Hippocampal formation (tissue), 2 donors: ENCODE measurements at places on chromosomes 13 and 19.

DNA sequence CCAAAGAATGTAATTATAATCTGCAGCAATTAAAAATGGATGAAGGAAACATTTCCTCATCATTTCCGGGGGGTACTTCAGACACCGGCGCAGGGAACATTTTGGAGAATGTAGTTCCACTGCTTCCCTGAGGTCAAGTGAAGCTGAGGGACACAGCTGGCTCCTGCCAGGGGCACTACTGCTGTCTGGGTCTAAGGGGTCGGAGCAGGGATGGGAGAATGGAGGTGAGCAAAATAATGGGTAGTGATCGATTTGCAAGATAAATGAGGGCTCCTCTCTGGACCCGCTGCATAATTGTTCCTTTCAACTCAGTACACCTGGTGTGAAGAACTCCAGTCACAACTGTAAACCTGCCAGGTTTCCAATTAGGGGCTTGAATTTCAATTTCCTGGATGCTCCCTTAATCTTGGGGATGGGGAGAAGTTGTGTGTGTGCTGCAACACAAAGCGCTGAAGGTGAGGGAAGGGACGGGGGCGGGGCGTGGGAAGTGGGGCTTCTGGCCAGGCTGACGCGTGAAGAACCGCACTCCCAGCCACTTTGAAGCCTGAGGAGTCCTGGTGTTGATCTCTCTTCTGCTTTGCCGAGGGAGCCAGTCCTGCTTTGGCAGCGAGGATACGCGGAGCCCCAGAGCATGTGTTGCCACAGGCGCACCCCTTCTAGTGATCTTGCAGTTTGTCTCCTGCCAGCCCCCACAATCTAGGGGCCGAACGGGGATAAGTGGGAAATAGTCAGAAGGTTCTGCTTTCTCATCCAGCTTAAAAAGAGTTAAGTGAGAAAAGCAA lies 57.9 kb upstream of the PCDH8 start:
- DNase-seq: no peak

DNA sequence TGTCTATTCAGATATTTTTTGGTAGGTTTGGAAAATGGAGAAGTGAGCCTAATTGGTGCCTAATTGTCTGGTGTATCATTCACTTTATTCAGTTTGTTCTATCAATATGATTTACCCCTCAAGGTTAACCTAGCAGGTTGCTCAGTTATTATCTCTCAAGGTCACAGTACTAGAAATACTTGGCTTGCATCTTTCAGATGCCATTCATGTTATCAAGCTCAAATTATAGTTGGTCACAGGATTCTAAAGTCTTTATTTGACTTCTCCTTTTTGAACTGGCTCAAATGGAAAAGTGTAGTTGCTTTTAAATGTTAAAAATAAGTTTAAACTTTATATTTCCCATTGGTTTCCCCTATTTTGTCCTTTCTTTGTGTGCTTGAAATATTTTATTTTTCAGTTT lies 2.6 kb downstream of the KCNRG start:
- no peak for DNase-seq

- no peak for DNase-seq
Observed at GRCh38 chr13:30446126-30446500, 19.6 kb downstream of the HMGB1 start.

GRCh38 chr19:5127717-5128116 lies 158.8 kb downstream of the KDM4B start:
- no peak for DNase-seq

- DNase-seq: no peak
Observed at GRCh38 chr13:25166306-25166705, 5.8 kb downstream of the AMER2 start.

- no peak for DNase-seq
Observed at GRCh38 chr19:32219881-32220472, 125.4 kb upstream of the ZNF507 start.

DNA sequence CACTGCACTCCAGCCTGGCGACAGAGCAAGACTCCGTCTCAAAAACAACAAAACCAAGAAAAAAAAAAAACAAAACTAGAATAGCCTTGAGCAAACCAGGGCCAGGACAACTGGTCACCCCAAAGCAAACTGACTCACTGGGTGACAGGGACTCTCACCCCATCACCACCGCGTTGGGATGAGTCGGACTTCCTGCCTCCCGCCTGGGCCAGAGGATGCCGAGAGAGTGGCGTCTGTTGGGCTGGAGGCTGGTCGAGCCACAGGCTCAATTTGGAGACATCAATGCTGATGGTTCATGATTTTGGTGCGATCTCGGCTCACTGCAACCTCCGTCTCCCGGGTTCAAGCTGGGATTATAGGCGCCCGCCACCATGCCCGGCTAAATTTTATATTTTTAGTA lies 11.6 kb downstream of the TMPRSS9 start:
- DNase-seq: no peak

DNA sequence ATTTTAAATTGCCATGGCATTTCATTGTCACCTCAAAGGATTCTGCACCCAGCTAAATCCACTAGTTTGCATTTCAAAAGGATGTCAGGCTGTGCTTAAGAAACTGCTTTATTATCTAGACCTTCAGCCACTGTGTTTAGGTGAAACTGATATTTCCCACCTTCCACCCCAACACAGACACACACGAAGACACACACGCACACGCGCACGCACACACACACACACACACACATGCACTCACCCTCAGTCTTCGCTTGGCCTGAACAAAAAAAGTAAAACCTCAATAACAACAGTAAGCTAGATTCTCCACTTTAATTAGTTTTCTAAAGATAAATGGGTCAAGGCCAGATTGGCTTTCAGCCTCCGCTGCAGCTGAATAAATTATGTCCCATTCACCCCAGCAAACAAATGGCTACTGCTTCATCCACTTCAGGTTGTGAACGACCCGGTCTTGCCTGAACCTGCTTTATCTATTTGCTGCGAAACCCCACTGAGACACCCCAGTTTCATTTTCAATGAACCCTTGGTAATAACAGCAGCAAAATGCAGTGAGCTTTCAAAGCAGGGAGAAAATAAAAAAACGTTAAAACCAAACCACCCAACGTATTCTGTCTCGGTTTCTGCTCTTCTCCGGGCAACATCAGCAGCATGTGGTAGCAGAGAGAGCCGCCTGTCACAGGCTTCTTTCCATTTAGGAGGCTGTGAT lies 166.8 kb downstream of the DCT start:
- no peak for DNase-seq

DNA sequence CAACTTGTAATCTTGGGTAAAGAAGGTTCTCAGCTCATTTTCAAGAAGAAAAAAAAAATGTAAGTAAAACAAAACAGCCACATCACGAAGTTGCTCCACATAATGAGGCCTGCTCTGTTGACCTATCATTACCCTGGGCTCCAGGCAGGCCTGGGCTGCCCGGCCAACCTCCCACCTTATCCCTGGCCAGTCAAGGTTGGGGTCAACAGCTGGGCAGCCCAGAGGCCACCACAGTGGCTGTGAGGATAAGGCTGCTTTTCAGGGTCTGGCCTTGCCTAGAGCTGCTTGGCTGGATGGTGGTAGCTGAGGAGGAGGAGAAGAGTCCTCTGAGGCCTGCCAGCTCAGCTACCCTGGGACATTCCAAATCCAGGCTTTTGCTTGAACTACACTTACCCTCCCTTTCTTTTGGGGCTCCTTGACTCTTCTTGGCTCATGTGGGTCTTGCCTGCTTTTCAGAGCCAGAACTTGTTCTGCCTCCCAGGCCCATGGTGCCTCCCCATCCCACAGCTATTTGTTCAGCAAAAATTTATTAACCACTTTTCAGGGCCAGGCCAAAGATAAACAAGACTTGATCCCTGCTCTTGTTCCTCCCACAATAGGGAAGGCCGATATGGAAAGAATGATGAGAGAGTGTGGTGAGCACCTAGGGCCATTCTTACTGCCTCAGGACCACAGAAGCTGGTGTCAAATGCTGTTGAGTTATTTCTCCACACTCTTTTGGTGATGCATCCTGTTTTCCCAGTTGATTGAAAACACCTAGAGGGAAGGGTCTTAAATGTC lies 101.6 kb downstream of the RGCC start:
- DNase-seq: no peak

- DNase-seq: no peak
Observed at GRCh38 chr19:57816652-57817051, 1.9 kb upstream of the ZNF552 start.

DNA sequence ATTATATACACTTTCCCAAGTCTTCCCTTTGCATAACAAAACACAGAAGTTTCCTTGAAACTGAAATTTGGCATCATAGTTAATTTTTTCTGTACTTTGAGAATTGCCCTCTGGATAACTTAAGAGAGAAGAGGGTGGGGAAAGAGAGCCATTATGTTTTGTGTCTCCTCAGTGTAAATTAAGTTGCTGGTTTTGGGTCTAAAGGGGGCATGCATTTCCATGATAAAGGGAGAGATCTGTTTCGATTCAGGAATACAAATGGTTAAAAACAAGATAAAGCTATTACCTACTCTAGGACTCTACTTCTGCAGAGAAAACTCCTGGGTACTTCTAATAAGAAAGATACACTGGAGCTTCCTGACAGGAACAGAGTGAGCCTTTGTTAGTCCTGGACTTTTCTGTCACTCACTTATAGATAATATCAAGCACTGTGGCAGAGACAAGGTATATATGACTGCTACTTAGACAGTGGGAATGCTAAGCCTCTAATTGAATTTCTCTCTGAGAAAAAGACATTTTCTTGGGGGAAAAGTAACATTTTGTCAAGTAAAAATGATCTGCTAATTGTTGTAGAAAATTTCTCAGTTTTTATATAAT lies 142.8 kb upstream of the PCDH9 start:
- no peak for DNase-seq

DNA sequence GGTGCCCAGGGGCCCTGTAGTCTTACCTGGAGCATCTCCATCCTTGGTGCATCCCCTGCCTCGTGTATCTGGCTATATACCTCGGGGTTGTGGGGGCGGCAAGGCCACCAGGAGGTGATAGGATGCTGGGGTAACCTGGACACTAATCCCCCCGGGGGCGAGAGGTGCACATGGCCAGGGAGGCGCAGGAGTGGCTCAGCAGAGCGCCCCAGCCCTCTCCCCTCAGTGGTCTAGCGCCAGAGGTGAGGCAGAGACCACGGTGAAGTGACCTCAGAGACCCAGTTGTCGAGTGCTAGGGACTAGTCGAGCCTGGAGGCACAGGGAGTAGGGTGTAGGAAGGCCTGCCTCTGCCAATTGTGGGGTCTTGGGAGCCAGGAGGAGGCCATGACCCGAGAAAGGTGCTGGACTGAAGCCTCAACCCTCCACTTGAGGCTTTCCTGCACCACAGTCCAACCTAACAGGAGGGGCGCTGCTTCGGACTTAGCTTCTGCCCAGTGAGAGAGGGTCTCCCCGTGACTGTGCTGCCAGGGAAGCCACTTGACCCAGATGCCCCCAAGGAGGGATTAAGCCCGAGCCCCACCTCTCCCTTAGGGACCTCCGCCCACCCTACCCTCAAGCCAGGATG lies at the start of gene LHB:
Gene LHB, minus strand, starts transcription at position 51 of the 625 bp plus-strand sequence. Its CDS starts 10 bp downstream, at position 41.
- DNase-seq: no peak

DNA sequence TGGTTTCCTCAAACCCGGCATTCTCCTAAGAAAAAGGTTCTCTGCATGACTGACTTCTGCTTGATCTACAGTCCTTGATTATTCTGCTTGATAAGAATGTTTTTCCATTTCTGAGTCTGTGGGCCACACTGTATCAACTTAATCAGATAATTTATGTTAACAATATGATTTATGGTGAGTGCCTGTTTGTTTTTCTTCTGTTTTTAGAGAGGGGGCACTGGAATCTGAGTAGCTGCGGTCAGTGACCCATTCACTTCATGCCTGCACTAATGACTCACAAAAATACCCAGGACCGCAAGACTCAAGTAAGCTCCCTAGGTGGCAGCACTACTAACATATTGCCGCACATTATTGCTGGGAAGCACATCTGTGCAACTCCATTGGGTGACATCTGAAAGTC lies 542.3 kb upstream of the ATXN8OS start:
- no peak for DNase-seq
